ENCODE measurements at places on chromosomes 5 and 9.

DNA sequence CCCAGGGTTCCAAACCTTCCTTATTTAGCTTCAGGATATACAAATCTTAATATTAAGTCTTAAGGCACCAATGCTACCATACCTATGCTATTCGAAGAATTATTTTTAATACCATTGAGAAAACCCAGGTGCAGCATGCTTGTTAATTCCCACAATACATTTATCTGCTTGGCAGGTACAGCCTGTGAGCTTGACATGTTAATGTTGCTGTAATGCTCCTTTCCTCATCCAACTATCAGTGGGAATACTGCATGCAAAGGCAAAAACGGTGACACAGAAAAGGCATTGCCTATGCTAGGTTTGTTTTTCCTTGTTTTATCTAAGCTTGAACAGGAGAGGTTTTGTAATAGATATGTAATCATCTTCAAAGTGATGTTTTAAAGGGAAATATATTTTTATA is 135.7 kb upstream of the COX7C start:
- DNase-seq, result no peak

- DNase-seq, result peak; percentile 54
Measured at GRCh38 chr5:108266242-108266641, 115.7 kb downstream of the FBXL17 start.

- DNase-seq, result no peak
Measured at GRCh38 chr5:117143406-117143805, 568.8 kb upstream of the SEMA6A start.

DNA sequence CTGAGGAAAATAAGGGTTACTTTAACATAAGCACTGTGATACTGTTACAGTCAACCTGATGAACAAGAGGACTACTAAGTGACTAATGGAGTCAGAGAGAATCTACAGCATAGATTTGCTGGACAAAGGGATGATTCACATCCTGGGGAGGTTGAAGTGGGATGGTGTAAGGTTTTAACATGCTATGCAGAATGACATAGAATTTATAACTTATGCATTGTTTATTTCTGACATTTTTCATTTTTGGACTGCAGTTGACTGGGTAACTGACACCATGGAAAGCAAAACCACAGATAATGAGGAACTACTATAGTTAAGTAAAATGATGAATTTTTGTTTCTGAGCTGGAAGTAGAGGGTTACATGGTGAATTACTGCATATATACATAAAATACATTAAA is 389.2 kb downstream of the MAT2B start:
- DNase-seq, result peak; percentile 45

DNA sequence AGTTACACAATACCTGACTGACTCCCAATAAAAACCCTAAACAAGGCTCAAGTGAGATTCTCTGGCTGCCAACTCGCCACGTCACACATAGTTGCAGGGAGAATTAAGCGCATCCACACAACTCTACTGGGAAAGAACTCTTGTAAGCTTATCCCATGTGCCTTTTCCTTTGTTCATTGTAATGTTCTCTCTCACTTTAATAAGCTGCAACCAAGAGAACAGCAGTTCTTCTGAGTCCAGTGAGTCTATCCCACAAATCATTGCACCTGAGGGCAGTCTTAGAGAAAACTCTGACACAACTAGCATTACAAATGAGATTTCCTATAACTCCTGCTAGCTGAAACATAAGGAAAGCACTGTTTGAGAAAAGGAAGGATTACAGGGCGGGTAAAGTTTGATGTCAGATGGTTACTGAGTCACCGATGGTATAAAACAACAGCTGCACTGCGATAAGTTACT is 27.4 kb downstream of the CENPK start:
- DNase-seq, result no peak

DNA sequence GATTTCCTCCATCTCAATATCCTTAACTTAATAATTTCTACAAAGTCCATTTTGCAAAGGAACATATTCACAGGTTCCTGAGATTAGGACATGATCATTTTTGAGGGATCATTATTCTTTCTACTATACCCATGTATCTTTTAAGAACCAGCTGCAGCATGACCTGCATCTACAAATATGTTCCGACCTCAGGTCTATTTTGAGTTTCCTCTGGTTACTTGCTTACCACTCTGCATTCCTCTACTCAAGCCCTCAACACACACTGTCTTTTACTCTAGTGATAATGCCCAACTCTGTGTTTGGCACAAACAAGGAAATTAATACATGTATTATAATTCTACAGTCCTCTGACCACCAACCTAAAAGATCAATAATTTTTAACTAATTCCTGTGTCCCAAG is 386.1 kb downstream of the DNAH5 start:
- no peak for DNase-seq

DNA sequence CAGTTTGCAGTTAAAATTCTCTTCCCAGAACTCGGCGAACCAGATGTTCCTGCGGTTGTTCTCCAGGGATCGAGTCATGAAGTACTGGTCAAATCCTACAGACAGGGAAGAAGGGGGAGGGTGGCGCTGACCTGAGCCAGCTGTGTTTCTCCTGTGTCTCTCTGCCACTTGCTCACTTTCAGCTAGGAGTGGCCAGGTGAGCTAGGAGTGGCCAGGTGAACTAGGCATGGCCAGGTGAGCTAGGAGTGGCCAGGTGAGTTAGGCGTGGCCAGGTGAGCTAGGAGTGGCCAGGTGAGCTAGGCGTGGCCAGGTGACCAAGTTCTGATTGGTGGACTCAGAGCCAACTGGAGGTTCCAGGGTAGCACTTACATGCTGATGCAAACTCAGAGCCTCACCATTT is 5.8 kb downstream of the GRM6 start:
- DNase-seq, result no peak

DNA sequence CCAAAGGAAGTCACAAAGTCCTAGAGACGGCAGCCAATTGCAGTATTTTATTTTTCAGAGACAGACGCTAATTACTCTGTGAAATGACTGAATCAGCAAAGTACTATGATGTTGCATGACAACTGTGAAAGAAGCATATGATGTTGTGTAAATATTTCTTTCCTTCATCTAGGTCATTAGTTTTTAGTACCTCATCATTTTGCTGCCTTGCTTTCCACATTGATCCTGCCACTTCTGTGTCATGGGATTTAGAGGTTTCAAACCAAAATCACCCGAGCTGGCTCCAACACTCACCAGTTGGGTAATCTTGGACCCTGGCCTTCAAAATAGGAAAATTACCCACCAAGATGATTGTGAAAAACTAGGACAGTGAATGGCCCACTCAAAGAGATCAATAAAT is 585.2 kb downstream of the ACTL7B start:
- no peak for DNase-seq

- DNase-seq, result no peak
Measured at GRCh38 chr9:19146441-19147024, 19.2 kb upstream of the PLIN2 start.

- no peak for DNase-seq
Measured at GRCh38 chr5:167702014-167702413, 589.4 kb upstream of the WWC1 start.

GRCh38 chr9:16509997-16510396 is 360.5 kb downstream of the BNC2 start:
- peak; percentile 1 for DNase-seq

DNA sequence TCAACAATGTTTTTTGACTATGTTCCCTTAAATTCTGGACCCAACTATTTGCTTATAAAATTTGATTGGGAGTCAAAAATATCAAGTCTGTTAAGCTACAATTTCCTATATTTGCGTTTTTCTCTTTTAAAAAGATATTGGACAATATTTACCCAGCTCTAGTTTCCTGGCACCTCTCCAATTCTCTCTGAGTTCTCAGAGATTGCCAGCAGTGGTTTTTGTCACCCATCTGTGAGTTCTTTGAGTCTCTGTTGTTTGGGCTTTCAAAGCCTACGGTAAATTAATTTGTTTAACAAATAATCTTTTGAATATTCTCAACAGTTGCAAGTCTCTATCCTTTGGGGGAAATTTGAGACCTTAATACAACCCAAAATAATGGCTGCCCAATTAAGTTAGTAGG is 174.2 kb upstream of the PUM3 start:
- DNase-seq, result no peak

- peak; percentile 71 for DNase-seq
Measured at GRCh38 chr9:73183917-73184861, 32.5 kb downstream of the ANXA1 start.

GRCh38 chr9:72874344-72874743 is 78.5 kb downstream of the ALDH1A1 start:
- no peak for DNase-seq

GRCh38 chr9:114777821-114778609 is 27.8 kb downstream of the TNFSF15 start:
- no peak for DNase-seq

- no peak for DNase-seq
Measured at GRCh38 chr5:154511984-154512383, 34.0 kb upstream of the HAND1 start.

DNA sequence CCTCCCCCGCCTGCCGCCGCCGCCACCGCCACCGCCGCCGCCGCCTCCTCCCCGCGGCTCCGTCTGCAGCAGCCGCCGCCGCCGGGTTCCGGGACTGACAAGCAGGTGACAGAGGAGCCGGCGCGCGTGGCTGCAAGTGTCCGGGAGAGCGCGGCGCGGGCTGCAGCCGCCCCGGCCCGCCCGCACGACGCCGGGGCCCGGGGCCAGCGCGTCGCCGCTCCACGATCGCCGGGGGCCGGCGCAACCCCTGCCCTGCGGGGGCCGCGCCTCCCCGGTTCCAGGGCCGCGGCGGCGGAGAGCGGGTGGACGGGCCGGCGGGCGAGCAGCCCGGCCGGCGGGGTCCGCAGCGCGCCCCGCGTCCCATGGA is 343 bp downstream of the LMX1B start:
- no peak for DNase-seq

GRCh38 chr5:35457912-35458823 is 159.5 kb upstream of the SPEF2 start:
- no peak for DNase-seq

DNA sequence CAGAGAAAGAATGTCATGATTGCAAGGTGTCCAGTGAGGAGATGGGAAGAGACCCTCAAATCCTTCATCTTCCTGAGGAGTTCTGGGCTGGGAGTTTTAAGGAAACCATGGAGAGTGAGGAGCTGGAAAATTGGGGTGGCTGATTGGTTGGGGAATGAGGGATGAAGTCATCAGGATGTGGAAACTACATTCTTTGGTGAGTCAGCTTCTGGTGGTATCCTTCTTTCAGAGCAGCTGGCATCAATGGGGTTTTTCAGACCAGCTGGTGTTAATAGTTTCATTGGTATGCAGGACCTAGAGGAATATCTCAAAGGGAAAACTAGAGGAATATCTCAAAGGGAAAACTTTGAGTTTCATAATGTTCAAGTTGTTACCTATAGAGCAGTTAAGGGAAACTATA is 45.2 kb downstream of the RNF180 start:
- no peak for DNase-seq

DNA sequence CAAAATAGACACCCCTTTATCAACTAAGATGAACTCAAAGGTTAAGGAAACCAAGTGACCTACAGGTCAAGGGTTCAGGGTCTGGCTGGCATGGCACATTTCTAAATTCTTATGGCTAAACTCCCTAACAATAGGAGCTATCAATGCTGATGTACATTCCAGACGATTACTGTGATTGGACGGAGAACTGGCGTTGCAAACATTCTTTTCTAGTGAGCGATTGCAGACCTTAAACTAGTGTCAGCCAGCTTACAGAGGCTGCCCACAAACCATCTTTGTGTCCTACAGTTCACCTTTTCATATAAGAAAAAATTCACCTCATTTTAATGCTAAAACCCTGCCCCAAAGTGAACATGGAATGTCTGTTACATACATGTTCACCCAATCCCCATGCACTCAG is 382.9 kb downstream of the MAT2B start:
- no peak for DNase-seq

GRCh38 chr5:21919414-21920022 is 933.6 kb downstream of the CDH12 start:
- peak; percentile 74 for DNase-seq

- DNase-seq, result peak; percentile 53
Measured at GRCh38 chr9:26975728-26976707, 19.8 kb downstream of the IFT74 start.

All from OCI-M1 (cell line).